Mesendoderm (in vitro differentiated cells): ENCODE measurements at places on chromosomes 4 and X.

DNA sequence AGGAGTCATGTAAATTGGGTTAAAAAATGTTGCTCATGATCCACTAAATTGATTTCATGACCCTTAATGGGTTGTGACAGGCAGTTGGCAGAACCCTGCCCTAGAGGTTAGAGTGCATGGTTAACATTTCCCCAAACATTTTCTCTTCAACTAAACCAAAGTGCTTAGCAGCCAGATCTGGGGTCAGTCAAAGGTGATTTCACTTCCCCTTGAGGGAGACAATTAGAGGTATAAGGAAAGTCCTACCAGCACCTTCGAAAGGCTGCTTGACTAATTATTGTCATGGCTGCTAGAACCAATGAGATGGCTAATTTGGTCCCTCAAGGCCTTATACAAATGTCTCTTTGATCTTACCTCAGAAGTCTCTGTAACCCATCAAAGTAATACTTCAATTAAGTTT lies 30.9 kb upstream of the INTS6L start:
- no peak for DNase-seq

DNA sequence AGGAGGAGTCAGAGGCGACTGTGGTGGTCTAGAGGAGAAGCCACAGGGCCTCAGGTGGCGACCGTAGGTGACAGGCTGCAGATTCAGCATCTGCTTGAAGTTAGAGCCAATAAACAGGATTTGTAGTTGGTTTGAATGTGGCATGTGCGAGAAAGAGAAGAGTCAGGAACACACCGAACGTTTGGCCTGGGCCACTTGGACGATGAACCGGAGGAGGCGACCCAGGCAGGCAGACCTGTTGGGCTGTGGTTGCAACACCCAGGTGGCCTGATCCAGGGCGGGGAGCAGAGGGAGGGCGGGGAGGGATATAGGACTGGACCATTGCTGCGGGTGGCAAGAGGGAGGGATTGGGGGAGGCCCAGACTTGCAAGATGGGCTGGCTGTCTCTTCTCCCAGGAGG lies 10.0 kb upstream of the PSAPL1 start:
- no peak for DNase-seq

DNA sequence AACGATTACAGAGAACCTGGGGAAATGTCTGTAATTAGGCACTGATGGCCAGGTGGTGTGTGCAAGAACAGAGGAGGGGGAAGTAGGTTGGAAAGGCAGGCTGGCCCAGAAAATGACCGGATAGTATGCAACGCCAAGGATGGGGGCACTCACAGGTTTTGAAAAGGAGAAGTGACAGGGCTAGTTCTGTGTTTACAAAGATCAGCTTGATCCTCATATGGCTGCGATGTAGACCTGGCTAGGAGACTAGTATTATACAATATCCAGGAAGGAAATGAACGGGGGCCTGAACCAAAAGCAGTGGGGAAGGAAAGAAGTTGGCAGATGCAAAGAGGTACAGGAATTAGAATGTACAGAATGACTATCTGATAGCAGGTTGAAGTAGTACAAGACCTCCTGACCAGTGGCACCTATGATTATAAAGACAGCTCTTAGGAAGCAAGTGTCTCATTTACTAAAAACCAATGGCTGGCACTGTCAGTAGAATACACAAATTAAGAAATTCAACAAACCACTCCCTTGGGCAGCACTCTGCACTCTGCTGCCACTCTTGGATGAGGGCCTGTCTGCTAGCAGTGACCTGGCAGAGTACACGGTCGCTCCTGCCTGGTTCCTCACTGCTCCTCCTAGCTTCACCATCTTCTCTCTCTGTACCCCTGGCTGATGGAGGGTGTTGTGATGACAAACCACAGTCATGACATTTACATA lies 14.1 kb downstream of the MFAP3L start:
- no peak for DNase-seq

DNA sequence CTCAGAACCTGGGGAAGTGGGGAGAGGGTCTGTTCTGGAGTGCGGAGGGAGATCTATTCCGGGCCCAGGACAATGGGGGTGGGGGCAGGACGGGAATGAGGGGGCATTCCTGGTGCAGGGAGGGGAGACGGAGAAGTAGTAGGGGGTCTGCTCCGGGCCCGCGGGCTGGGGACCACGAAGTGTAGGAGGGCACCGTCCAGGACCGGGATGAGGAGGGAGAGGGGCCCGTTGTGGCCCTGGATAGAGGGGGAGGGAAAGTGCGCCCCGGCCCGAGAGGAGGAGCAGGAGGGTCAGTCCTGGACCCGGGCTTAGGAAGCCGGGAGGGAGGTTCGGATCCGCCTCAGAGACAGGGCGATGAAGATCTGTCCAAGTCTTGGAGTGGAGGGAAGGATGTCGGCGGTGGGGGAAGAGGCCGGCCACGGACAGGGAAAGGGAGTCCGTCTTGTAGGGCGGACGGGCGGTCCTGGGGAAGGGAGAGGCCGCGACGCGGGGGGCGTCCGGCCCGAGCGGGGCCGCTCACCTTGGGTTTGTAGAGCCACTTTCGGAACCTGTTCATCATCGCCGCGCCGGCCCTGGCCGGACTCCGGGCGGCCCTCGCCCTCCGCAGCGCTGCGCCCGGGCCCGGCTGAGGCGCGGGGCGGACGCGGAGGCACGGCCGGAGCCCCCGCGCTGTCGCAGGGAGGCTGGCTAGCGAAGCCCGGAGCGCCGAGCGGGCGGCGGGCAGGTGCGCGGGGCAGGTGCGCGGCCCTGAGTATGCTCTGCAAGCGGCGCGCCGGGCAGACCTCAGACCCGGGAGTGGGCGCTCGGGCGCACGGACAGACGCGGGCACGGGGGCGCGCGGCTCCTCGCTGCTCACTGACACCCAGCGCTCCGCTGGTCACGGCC lies at the start of gene ZFYVE28:
TSS of gene ZFYVE28 (minus strand) at position 881 of the 885 bp plus-strand sequence. CDS start at position 559, 322 bp downstream.
- DNase-seq, result no peak

- peak; percentile 80 for DNase-seq
Observed at GRCh38 chrX:19334945-19335626, 8.6 kb upstream of the PDHA1 start.

- DNase-seq, result no peak
Observed at GRCh38 chrX:40132751-40133150, 35.0 kb upstream of the BCOR start.

DNA sequence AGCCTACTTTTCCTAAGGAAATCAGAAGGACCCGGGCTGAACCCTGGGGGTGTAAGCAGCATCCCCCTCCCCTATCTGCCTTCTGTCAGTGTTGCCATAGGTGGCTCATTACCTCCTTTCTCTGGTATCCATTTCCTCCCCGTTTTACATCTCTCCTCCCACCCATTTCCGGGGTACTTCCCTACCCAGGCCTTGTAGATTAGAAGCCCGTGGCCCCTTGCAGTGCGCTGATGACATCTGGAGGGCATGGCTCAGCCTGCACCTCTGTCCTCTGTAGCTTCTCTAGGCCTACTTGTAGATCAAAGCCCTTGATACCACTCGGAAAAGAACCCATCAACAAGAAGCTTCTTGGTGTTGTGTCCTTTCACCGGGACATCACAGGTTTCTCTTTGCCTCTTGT lies 71.8 kb downstream of the NBDY start:
- DNase-seq, result peak; percentile 89

GRCh38 chrX:154486052-154486395 lies 391 bp downstream of the UBL4A start:
- DNase-seq, result peak; percentile 6

- no peak for DNase-seq
Observed at GRCh38 chrX:119990556-119991004, 47.0 kb upstream of the NKAP start.

DNA sequence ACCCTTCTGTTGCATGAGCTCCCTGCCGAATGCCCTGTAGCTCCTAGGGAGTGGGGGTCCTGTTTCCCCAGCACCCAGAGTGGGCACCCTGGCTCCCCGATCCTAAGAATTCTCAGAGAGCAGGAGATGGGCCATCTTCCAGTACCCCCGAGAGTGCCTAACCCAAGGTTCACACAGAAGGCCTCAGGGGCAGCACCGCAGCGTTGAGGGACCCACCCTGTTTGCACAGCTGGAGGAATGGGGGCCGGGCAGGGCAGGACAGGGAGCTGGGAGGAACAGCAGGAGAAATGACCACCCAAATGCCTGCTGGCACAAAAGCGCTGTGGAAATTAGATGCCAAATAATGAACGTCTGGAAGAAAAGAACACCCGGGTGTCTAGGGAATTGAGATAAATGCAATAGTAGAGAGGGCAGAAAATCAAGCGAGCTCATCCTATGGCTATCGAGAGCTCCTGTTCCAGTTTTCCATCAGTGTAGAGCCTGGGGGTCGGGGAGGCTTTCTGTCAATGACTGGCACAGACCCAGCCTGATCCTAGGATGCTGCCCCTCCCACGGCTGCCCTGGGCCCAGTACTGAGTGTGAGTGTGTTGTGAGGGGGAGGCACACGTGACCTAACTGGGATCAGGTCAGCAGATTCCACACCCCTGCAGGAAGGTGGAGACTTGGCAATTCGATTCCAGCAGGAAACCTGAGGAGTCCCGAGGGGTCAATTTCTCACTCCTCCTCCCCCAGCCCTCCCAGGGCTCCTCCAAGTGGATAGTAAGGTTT lies 25.7 kb downstream of the SEPTIN6 start:
- peak; percentile 46 for DNase-seq

GRCh38 chr4:169050881-169051760 lies 41.1 kb upstream of the CBR4 start:
- no peak for DNase-seq

DNA sequence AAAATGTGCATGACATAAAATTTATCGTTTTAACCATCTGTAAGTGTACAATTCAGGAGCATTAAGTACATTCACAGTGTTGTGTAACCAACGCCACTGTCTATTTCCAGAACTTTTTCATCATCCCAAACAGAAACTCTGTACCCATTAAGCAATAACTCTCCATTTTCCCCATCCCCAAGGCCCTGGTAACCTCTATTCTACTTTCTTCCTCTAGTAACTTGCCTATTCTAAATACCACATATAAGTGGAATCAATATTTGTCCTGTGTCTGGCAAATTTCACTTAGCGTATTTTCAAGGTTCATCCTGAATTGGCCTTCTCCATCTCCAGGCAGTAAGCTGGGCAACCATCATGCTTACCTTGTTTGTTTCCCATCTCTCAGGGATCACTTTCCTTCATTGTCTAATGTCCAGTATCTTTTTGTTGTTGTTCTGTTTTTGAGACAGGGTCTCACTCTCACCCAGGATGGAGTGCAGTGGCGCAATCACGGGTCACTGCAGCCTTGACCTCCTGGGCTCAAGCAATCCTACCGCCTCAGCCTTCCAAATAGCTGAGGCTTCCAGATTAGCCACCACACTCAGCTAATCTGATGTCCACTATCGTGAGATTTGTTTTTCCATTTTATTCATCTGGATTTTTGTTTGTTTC lies 17.7 kb upstream of the GRIPAP1 start:
- no peak for DNase-seq

- DNase-seq, result peak; percentile 80
Observed at GRCh38 chr4:28686618-28687017, 1826.0 kb downstream of the STIM2 start.

DNA sequence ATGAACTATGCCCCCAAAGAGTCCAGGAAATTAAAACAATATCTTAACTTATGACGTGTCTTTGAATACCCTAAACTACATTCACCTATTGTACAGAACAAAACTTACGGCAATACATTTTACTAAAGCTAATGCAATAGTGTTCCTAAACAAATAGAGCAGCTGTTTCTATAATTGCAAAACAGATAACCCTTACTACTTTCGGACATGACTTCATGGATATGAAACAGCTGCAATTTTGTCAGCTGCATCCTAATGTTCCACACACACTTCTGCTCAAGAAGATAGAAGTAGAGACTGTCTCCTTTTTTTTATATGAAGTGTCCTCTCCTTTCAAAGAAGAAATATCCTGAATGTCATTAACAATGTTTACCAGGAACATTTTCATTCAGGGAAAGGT lies 174.9 kb downstream of the ACTRT1 start:
- no peak for DNase-seq

DNA sequence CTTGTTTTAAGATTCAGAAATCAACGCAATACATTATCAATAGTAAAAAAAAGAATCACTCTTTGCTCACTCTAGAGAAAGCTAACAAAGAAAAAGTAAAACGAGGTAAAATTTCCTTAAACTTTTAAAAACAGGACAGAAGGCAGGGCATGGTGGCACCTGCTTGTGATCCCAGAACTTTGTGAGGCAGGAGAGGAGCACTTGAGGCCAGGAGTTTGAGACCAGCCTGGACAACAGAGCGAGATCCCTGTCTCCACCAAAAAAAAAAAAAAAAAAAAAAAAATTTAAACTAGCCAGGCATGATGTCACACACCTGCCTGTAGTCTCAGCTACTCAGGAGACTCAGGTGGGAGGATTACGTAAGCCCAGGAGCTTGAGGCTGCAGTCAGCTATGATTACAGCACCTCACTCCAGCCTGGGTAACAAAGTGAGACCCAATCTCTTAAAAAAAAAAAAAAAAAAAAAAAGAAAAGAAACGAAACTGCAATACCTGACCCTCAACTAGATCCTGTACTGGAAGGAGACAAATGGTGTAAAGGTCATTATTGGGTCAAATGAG lies 3.5 kb downstream of the CCNI start:
- peak; percentile 74 for DNase-seq

- no peak for DNase-seq
Observed at GRCh38 chr4:15291122-15291521, 136.7 kb upstream of the C1QTNF7 start.

DNA sequence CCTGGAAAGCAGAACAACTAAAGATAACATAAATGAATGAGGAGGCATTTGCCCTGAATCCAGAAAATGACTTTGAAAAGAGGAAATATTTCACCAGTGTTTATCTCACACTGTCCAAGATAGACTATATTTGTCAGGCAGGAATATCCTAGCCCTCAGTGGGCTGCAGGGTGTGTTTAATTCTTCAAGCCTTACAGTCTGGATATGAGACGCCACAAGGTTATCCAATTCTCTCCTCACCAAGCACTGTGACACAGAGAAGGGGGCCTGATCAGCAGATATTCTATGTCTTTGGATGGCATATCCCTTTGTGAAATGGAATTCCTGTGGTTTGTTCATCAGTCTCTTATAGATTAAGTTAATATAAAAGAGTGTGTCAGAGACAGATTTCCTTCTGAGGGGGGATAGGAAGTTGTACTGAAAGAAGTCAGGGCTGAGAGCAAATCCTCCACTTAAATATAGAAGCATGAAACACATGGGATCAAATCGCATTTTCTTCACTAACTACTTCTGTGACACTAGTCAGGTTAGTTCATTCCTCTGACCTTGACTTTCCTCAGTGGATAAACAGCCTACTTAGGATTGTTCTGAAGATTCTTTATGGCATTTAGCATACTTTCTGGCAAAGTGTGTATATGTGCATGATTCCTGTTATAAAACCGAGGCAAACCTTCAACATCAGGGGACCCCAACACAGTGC lies 6.8 kb upstream of the G3BP2 start:
- no peak for DNase-seq

- no peak for DNase-seq
Observed at GRCh38 chr4:138236037-138236436, 6.1 kb downstream of the SLC7A11 start.

GRCh38 chrX:25198891-25199290 lies 183.1 kb upstream of the ARX start:
- DNase-seq, result no peak

DNA sequence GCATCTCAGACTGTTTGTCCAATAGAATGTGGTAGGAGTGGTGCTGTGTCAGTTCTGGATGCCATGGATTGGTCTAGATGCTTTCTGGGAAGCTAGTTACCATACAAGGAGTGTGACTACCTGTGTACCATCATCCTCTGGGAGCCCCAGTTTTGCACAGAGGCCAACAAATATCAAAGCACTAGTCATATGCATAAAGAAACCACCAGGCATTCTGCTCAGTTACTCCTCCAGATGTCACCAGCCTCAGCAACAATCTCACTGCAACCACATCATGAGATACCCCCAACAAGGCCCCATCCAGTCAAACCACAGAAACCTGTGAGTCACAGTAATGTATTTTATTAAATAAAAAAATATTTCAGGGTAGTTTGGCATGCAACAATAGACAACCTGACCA lies 435.8 kb upstream of the CPEB2 start:
- no peak for DNase-seq

- DNase-seq, result peak; percentile 63
Observed at GRCh38 chrX:106707771-106708454, 18.6 kb upstream of the RNF128 start.
